ENCODE measurements at places on chromosomes 7 and 10.

DNA sequence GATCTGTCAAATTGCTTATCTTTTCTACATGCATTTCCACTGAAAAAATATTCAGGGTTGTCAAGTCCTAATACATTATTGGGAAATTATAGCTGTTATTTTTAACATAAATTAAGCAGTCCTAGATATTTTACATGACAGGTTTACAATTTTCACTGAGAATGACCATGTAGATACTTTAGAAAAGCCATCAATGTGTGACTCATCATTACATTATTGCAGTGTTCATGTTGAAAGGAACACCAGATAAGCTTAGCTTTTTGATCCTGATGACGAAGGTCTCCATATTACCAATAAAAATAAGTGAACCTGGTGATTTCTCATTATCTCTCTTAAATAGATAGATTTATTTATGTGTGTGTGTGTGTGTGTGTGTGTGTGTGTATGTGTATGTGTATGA lies 529.5 kb upstream of the PCDH15 start:
- no peak for DNase-seq

DNA sequence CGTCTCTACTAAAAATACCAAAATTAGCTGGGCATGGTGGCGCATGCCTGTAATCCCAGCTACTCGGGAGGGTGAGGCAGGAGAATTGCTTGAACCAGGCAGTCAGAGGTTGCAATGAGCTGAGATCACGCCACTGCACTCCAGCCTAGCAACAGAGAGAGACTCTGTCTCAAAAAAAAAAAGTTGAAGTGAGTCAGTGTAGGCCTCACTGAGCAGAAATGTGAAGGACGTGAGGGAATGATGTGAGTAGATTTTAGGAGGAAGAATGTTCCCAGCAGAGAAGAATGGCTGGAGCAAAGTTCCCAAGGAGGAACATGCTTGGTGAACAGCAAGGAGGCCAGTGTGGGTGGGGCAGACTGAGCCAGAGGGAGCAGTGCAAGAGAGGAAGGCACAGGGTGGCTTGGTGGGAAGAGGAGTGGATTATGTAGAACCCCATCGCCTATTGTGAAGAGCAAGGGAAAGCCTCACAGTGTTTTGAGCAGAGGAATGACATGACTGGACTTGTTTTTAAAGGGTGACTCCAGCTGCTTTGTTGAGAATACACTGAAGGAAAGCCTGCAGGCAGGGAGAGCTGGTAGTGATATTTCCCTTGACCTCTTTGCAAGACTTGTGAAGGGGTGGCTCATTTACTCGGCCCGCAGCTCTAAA lies 708.7 kb downstream of the SUGCT start:
- peak; percentile 35 for DNase-seq

- peak; percentile 40 for DNase-seq
Measured at GRCh38 chr7:30252885-30253795, 31.3 kb upstream of the ZNRF2 start.

DNA sequence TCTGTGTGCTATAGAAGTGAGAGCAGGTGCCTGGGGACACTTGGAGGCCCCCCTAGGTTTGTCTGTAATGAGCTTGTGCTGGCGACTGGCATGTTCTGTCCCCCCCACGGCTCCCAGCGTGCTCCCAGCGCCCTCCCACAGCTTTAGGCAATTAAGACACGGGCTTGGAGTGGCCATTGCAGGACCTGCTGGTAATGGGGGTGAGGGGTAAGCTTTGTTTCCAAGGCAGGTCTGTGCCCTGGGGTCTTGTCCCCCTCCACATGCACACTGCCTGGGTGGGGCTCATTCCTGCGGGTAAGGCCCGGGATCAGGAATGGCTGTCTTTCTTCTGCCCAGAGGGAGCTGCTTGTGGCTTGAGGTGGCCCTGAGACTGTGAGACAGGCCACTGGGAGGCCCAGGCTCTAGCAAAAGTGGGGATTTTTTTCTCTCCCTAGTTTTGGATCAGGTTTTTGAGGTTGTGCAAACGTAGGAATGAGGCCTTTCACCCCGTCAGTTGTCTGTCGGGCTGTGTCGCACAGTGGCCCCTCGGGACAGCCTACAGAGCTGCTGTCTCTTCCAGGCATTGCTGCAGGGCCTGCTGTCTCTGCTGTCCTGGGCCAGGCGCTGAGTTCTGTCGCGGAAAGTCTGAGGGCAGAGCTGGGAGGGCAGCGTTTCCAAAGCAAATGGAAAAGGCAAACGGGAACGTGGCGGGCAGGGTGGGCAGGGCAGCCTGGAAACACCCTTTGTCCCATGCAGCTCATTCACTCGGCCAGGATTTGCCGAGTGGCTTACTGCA lies 107.4 kb downstream of the LHPP start:
- DNase-seq, result no peak

DNA sequence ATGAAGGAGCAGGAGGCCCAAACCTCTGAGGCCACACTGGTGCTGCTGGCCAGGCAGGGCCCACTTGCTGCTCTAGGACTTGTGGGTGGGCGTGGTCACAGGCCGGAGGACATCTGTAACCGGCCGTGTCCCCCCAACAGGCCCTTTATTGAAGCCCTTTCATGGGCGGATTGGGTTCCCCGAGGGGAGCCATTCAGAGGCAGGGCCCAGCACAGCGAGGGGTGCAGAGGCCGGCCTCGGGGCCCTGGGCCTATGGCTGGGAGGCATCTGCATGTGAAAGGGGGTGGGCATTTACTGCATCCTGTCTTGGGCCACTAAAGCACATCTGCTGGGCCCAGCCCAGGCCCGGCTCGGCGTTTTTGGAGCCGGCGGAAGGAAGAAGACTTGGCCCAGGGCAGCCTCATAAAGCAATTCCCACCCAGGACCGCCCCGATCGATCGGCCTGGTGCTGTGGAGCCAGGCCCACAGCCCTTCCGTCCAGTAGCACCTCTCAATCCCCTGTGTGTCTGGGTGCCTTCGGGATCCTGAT lies 8.4 kb downstream of the LHPP start:
- DNase-seq, result no peak

GRCh38 chr10:5305374-5305773 lies 59.4 kb upstream of the UCN3 start:
- no peak for DNase-seq

Measured in fibroblast of pulmonary artery (primary cell).